NAMALWA (cell line): ENCODE measurements at places on chromosomes 11 and 22.
A peak's percentile ranks its signal among the peaks of the same experiment; 100 is the strongest.

- no peak for DNase-seq
Measured at GRCh38 chr11:17132654-17133053, 55.2 kb upstream of the RPS13 start.

- no peak for DNase-seq
Measured at GRCh38 chr11:59025097-59025496, 61.0 kb upstream of the GLYATL1B start.

- DNase-seq, result peak; percentile 36
Measured at GRCh38 chr22:46432164-46433068, 96.9 kb downstream of the TRMU start.

GRCh38 chr22:35705141-35705540, 12.5 kb upstream of the APOL5 start:
- no peak for DNase-seq

DNA sequence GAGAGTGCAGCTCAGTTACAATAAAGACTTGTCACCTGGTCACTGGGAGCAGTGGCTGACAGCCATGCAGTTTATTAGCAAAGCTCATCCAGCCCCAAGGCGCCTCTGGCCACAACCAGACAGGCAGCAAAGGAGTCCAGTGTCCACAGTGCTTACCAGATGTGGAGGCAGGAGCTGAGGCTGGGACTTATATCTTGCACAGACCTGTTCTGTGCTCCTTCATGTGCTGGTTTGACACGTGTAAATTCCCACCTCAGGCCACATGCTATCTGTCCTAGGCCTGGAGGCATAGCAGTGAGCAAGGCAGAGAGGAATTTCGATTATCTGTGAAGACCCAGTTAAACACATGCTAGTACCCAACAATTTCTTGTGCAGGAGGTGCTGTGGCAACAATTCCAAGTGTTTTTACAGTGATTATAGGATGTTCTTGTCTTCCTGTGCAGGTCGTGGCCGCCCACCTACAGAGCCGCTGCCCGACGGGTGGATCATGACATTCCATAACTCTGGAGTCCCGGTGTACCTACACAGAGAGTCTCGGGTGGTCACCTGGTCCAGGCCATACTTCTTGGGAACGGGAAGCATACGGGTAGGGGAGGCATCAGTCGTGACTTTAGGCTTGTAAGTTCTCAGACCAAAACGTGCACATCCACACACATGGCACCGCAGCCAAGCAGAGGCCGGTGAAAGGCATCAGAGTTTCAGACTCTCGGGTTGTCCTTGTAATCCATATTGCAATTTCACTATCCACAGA, 9.4 kb downstream of the DGCR8 start:
- DNase-seq, result no peak

DNA sequence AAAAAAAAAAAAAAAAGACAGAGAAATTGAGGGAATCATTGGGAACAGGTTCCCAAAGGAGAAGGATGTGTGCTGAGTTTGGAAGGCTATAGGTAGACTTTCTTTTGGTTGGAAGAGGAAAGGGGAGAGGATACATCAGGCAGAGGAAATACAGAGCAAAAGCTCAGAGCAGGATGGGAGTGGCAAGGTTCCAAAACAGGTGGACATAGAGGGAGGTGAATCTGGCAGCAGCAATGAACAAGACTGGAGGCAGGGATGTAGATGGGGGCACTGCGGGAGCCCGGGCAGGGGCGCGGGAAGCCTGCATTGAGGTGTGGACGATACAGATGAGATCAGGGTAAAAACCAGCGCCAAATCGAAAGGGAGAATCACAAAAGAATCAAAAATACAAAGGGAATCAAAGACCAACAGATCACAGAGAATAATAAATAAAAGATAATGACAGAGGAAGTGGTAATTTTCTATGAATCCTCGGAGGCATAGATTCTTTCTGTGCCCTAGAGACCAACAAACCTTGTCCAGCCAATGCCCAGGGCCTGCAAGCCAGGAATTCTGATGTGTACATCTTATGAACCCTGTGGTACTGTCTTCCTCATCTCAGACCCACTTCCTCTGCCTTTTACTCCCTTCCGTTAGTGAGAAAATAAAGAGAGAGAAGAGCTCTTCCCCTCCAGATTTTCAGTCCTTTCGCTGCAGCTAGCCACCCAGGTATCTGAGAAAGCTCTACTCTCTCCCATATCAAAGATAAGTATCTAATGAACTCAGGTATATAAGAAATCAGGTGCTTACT, 70.3 kb downstream of the SLC1A2 start:
- DNase-seq, result no peak

GRCh38 chr11:67419325-67420049, 4.0 kb downstream of the CARNS1 start:
- no peak for DNase-seq

- DNase-seq, result no peak
Measured at GRCh38 chr11:35971841-35972422, 28.1 kb downstream of the LDLRAD3 start.

GRCh38 chr11:117435326-117435725, 107.7 kb downstream of the CEP164 start:
- DNase-seq, result no peak

- DNase-seq, result peak; percentile 67
Measured at GRCh38 chr11:122633219-122633829, 22.2 kb upstream of the UBASH3B start.

DNA sequence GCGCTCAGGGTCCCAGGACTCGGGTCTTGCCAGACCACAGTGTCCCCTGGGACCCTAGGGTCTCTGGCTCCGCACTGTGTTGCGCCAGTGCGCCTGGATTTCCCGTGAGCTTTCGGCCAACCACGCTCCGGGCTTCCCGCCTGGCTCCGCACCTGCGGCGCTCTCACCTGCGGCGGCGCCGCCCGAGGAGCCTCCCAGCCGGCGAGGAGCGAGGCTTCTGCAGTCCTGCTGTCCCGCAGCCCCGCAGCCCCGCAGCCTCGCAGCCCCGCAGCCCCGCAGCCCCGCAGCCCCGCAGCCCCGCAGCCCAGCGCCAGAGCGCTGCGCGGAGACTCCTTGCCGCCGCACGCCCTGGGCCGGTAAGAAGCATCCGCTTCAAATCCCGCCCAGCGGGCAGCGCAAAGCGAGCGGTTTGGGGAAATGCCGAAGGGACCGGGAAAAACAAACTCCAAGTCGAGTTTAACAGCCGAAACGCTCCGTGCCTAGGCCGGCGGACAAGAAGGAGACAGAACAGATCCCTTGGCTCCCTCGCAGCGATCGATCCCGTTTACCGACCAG, 939 bp downstream of the ALX4 start:
- DNase-seq, result no peak

- DNase-seq, result no peak
Measured at GRCh38 chr22:41132550-41132949, 40.2 kb downstream of the EP300 start.

- no peak for DNase-seq
Measured at GRCh38 chr11:3106736-3107524, 49.7 kb upstream of the CARS1 start.

DNA sequence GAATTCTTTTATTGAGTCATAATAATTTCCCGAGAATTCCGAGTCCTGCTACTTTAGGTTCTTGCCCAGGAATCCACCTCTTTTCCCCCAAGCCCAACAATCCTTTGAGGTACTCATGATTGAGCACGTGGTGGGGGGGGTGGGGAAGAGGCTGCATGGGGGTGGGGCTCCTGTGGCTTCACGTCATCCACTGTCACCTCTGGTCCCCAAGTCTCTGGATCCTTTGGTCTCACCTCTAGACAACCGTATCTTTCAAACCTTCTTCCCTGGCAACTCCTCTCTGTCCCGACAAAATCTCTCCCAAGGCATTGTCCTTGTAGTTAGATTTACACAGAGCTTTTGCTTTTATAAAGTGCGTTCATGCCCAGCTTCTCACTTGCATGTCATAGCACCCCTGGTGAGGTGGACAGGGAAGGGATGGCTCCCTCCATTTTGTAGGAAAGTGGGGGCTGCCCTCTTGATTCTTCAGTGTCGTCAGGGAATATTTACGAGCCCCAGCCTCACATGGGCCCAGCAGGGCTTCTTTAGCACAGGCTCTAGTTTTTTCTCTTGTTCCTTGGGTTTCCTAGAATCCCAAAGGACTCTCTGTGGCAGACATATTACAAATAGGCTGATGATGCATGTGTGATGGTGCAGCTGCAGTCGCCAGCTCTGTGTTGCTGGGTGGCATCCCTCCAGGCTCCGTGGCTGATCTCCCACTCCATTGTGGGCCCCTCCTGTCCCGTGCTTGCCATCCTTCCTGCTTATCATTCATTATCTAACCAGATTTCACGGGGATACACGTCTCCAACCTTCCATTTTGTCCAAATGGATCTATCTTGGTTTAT, 8.4 kb downstream of the UCP3 start:
- no peak for DNase-seq

GRCh38 chr22:43118953-43119458, 8.5 kb downstream of the BIK start:
- peak; percentile 94 for DNase-seq

- DNase-seq, result no peak
Measured at GRCh38 chr11:83568516-83568915, 282.3 kb upstream of the CCDC90B start.

- DNase-seq, result peak; percentile 68
Measured at GRCh38 chr22:41445129-41446056, 1.2 kb downstream of the TOB2 start.

DNA sequence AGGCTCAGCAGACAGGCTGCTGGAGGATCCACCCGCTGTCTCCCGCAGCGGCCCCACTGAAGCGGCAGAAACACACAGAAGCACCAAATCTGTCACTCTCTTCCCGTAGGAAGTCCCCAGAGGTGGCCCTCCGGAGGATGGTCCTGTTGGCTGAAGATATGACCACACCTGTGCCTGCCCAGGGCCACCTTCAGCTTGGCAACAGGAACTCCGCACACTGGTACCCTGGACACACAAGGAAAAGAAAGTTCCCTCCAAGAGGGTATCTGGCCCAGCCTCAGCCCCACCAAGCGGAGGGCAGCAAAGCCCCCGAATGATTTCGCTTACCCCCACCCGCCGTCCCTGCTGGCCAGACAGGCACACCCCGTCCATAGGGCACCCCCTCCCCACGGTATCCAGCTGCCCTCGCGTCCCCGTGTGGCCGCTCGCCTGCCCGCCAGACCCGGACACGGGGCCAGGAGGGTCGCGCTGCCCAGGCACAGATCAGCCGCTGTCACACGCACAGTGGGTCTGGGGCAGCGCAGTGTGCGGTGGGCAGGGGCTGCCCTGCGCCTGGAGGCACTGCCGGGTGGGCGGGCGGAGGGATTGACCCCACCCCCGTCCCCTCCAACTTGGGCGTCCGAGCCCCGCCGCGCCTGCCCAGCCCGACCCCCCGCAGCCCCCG, 7.0 kb downstream of the RASSF7 start:
- DNase-seq, result no peak

GRCh38 chr22:39029227-39029626, 8.3 kb downstream of the APOBEC3D start:
- no peak for DNase-seq

GRCh38 chr22:45538281-45538680, 35.6 kb downstream of the FBLN1 start:
- DNase-seq, result no peak
